ENCODE measurements at places on chromosomes 16 and 17.

GRCh38 chr16:8622315-8622656 is 788 bp downstream of the METTL22 start:
- DNase-seq: no peak

GRCh38 chr16:19696961-19697360 is 21.1 kb downstream of the KNOP1 start:
- DNase-seq: no peak

DNA sequence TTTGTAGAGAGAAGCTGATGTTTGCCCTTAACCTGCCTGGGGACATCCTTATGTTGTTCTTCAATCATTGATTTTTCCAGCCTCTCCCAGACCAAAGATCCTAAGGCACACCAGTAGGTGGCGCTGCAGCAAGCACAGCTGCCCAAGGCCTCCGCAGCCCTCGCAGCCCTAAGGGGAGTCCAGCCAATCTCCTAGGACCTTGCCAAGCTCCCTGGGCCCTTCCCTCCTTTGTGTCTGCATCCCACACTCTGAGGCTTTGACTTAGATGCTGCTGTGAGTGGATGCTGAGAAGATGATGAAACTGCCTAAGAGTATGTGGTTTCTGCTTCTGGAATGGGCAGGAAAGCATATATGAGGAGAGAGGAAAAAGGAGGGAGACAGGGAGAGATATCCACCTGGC is 47.1 kb downstream of the SPACA3 start:
- no peak for DNase-seq

DNA sequence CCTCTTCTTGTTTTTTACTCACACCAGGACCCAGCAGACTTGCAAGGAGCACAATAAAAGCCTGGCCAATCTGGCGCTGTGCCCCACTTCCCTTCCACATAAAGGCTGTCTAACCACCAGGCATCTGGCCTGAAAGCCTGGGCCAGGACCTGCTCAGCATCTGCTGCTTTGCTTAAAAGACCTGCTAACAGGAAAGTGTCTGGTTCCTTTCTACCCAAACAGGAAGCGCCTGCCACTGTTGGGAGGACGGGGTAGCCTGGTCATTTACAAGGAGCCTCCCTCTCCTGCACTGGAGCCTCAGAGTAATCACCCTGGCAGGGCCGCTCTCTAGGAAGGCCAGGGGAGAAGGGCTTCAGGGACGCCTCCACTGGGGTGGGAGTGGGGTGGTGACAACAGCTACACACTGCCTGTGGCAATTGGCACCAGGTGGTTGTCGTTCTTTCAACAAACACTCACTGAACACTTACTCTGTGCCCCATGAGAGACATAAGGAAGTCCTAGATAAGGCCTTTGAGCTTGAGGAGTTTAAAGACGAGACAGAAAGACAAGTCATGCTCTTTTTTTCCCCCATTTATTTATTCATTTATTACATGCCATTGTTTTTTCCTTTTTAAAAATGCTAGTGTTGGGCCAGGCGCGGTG is 6.3 kb upstream of the MMP28 start:
- no peak for DNase-seq

- DNase-seq: no peak
Observed at GRCh38 chr17:81513372-81513752, 763 bp upstream of the ACTG1 start.

DNA sequence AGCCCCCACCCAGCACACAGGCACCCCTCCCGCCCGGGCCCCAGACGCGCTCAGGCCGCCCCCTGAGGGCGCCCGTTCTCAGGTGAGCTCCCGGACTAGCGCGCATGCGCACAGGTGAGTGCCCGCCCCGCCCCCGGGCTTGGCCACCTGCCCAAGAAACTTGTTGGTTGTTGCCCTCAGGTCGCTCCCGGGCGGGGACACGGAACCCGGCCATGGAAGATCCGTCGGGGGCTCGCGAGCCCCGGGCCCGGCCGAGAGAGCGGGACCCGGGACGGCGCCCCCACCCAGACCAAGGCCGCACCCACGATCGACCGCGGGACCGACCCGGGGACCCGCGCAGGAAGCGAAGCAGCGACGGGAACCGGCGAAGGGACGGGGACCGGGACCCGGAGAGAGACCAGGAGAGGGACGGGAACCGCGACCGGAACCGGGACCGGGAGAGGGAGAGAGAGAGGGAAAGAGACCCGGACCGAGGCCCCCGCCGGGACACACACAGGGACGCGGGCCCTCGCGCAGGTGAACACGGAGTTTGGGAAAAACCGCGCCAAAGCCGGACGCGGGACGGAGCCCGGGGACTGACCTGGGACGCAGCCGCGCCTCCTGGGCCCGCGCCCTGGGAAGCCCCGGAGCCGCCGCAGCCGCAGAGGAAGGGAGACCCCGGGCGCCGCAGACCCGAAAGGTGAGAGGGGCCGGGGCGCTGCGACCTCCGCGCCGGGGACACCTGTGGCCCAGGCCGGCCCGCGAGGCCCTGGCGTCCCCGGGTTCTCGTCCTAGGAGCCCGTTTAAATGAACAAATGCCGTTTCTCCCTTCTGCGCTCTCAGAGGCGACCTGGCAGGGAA is at the start of gene MARVELD3:
TSS of gene MARVELD3 (plus strand) at position 167 of the 840 bp plus-strand sequence. CDS start at position 213, 46 bp downstream.
- DNase-seq: no peak
